ENCODE measurements at places on chromosomes 2 and 18.
A peak's percentile ranks its signal among the peaks of the same experiment; 100 is the strongest.

- DNase-seq = no peak
Observed at GRCh38 chr2:197675711-197676188, 363 bp upstream of the RFTN2 start.

DNA sequence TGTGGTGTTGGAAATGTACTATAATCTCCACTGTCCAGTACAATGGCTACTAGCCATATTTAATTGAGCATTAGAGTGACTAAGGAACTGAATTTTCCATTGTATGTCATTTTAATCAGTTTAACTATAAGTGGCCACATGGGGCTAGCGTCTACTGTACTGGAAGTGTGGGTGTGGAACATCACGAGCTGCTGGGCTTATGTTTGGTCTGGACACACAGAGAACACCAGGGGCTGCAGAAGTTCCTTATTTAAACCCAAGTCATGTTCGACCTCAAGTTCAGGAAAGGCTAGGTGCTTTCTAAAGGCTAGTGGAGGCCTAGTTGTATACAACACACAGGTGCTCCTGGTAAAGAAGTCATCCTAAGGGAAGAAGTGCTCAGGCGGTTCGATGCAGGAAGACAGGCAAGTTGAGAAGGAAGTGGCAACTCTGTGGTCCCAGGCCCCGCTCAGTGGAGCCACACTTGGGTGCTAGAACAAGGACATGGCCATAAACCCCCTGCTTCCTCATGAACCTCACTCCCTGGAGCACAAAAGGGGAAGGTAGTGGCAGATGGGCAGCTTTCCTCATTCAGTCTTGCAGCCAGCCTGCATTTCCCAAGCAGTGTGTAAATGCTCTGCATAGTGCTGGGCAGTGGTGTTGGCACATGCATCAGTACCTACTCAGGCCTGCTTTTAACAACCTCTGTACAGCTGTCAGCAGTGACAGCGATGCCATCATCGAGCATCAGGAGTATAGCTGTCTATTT lies 13.3 kb downstream of the LGALSL start:
- DNase-seq = peak; percentile 49

GRCh38 chr2:181848261-181848886 lies 43.2 kb upstream of the ITPRID2 start:
- DNase-seq = no peak

DNA sequence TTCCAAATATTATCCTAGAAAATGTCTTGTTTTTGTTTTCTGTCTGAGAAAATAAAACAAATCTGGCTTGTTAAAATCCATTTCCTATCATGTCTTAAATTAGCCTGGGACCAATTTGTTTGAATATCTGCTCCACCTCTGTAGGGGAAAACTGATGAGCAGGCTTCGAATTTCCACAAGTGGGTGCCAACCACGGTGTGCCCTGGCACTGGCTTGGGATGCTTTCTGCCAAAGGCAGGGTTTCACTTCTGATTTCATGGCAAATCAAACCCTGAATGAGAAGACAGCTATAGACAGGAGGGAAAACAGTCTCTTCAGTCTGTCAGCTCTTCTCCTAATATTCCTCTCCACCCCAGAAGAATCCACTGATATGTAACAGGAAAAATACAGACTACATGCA lies 33.7 kb upstream of the STAT4 start:
- DNase-seq = no peak

DNA sequence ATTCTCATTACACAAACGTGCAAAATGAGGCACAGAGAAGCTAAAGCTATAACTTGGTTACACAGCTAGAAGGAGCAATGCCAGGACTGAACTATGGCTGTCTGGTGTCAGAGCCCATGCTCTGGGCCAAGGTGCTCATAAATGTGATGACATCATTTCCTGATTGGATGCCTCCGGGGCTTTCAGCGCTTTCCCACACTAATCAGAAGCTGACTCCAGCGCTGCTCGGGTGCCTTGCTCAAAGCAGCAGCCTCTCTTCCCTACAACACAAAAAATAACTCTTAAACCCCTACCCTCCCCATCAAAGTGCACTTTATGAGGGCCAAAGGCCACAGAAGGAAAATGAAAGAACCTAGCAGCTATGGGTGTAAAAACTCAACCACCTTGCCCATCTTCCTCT lies 90.7 kb downstream of the STK39 start:
- no peak for DNase-seq

DNA sequence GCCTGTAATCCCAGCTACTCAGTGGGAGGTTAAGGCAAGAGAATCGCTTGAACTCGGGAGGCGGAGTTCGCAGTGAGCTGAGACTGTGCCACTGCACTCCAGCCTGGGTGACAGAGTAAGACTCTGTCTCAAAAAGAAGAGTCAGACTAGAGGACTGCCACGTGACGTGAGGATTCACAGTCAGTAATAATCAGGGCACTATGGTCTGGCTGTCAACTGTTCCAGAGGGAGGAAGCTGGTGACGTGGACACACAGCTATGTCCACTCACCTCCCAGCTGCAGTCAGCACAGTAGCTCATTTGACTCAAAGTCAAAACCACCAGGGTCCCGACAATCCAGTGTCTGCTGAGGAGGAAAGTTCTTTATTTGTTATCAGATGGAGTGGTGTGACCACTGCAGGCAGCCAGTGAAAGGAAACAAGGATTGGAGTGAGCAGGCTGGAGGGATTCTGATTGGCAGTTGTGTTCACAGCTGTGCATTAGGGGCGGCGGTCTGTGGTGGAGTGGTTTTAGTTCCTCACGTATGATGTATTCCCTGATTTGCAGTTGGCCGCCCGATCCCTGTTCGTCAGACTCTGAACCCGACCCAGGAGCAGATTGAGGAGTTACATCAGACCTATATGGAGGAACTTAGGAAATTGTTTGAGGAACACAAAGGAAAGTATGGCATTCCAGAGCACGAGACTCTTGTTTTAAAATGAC lies 37.9 kb downstream of the MOGAT1 start:
- no peak for DNase-seq

- no peak for DNase-seq
Observed at GRCh38 chr2:127776122-127776780, 34.7 kb downstream of the WDR33 start.

DNA sequence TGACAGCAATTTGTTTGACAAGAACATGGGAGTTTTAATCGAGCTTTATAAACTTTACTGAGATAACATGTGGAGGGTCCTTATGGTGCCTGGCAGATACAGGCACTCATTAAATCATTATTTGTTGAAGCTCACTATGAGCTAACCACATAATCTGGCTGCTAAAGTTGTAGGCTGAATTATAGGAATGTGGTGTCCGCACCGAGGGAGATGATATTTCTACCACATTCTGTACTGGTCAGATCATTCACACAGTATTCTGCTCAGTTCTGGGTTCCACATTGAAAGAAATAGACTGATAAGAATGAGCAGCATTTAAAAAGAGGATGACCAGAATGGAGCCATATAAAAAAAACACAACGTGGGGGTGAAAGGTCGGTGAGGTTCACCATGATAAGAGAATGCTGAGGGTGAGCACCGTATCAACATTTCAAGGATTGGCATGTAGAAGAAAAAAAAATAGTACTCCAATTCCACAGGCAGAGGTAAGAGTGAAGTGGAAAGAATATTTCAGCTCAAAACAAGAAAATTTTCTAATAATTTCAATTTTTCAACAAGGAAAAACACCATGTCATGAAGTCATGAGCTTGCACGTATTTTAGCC lies 54.4 kb downstream of the TMEFF2 start:
- DNase-seq = no peak

DNA sequence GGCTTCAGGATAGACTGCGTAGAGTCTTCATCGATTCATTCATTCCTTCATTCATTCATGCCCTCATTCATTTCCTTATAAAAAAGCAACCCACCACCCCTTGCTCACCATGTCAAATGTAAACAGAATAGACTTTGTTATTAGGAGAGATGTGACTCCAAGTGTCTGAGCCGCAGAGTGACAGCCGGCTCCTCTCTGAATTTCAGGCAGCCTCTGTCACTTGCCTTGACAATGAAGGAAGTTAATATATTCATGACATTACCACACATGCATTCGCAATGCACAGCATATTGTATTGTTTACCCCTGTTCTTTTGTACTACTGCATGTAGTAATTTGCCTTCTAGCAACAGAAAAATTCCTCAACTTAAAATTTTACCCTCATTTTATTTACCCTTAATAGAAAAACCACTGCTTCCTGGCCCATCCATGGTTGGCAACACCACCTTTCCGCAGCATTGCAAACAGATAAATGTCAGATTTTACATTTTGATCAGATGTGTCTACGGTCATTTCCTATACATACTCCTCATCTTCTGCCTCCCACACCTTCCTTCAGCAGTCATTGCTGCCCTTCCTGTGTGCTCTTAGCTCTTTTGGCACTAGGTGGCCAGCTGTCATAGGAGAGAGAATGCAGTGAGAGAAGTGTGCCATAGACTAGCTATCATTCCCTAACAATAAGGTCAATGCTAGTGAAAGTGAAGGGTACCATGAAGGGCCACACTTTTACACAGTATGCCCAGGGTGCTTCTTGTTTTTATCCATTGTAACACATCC lies 1090.8 kb downstream of the BCL11A start:
- DNase-seq = no peak

DNA sequence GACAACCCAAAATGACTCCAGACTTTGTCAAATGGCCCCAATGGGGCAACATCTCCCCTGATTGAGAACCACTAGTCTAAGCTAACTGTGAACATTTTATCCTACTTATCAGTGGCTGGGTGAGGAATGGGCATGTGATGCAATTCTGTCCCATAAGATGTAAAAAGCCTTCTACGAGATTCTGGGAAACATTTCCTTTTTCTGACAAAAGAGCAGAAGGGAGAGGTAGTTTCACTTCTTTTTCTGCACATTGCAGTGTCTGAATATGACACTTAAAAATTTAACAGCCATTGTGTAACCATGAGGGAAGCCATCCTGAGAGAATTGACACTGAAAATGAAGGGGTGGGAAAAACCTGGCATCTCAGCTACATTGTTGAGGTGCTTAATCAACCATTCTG lies 17.3 kb upstream of the MARCHF4 start:
- no peak for DNase-seq

GRCh38 chr2:161676902-161677496 lies 52.8 kb downstream of the SLC4A10 start:
- no peak for DNase-seq

DNA sequence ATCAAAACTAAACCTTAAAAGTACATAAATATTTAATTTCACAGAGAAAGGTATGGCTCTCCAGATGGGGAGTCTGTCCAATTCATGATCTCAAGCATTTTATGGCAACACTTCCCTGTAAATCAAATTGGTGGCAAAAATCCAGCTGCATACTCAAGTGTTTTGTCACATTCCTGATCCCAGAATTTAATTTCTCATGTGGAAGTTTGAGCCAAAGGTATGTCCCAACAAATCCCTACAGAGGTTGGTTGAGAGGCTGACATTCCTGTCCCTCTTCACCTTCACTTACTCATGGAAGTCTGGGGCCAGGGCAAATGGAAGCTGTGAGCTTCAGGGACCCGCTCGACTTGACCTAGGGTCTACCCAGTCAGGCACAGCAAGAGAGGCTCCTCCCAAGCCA lies 17.7 kb downstream of the KLF7 start:
- DNase-seq = no peak

DNA sequence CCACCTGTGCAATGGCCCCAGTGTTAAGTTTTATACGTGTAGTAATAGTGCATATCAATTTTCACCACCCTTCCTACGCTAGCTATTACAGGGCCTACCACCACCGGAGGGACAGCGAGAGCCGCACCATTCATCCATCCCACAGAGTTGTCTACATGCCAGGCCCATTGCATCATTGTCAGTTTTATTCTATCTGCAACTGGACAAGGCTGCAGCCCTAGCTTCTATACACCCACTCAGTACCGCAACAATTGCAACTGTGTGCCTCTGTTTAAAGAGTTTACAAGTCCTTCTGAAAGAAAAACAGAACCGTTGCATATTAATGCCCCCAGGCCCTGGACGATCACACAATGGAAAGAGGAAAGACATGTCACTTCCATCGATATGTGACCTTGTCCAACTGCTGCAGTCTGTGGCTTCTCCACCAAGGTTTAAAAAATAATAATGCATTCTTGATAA lies 58.6 kb downstream of the ZEB2 start:
- no peak for DNase-seq

DNA sequence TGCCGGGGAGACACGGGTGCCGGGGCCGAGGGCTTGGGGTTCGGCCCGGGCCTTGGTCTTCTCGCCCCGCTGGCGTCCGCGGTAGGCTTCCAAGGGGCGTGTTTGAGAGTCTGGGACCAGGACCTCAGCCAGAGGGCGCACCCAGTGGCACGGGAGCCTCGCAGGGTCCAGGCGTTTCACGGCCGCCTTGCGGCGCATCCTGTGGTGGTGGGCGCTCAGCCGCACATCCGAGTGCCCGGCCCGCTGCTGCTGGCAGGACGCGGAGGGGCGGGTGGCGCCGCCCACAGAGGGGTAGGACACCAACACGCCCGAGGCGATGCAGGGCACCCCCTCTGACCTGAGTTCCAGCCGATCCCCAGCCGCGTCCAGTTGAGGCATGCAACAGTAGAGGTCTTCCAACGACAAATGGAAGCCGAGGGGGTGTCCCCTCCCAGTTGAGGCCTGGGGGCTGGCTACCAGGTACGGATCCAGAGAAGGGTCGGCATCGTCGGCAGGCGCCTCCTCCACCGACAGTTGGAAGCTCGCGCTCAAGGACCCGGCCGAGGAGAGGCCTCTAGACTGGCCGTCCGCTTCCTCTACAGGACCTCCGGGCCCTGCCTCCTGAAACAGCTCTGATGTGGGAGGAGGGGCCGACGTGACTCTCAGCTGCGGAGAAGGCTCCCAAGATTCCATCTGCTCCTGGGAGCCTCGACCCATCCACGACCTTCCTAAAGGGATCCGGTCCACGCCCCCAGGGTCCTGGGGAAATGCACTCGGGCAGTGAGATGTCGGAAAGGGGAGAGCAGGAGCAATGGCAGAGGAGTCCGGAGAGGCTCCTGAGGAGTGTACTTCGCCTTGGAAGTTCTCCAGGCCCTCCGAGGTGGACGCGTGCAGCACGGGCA lies 6.3 kb downstream of the C2orf81 start:
- DNase-seq = no peak

GRCh38 chr2:226176283-226176984 lies 623.2 kb downstream of the IRS1 start:
- DNase-seq = no peak

- no peak for DNase-seq
Observed at GRCh38 chr2:105880637-105881036, 135.9 kb downstream of the NCK2 start.

DNA sequence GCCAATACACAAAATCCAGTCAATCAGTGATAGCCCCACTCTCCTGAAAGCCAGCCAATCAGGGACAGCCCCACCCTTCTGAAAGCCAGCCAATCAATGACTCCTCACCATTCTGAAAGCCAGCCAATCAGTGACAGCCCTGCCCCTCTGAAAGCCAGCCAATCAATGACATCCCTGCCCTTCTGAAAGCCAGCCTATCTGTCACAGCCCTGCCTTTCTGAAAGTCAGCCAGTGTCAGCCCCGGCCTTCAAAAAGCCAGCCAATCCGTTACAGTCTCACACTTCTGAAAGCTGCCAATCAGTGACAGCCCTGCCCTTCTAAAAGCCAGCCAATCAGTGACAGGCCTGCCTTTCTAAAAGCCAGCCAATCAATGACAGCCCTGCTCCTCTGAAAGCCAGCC lies 95.9 kb upstream of the HDAC4 start:
- no peak for DNase-seq

GRCh38 chr2:175595139-175595538 lies 406.9 kb downstream of the LNPK start:
- DNase-seq = no peak

- DNase-seq = peak; percentile 34
Observed at GRCh38 chr18:5868218-5868854, 27.0 kb downstream of the TMEM200C start.

GRCh38 chr18:64271246-64271645 lies 122.4 kb upstream of the LINC00305 start:
- no peak for DNase-seq

GRCh38 chr2:72113847-72114692 lies 33.6 kb downstream of the CYP26B1 start:
- DNase-seq = no peak

Measured in GDM1 (cell line).